Activated CD8-positive, alpha-beta memory T cell treated with anti-CD3 and anti-CD28 coated beads, Interleukin-2, amount 10 ng/mL, durations not matched to agents 7 days and 5 days (primary cell): ENCODE measurements at places on chromosomes 1 and 21. TPM values are rescaled to one million over a fixed set of nuclear protein-coding genes. Genes with fewer than 3 reads are reported as not detected.

DNA sequence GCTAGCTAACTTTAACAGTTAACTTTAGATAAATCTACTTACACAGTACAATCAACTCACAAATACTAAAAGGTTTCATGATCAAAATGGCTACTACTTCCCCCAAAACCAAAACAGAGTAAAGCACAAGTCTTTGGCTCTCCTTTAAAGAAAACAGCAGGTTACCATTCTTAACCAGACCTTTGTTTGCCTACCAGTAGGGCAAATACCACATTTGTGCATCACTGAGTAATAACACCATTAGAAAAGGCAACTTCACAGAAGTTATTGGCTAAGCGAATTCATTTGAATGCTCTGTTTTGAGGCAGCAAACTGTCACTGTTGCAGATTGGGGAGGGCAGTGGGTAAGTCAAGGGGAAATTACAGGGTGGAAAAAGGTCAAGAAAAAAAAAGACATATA is 17.3 kb upstream of the SERPINC1 start:
- DNase-seq, result no peak

DNA sequence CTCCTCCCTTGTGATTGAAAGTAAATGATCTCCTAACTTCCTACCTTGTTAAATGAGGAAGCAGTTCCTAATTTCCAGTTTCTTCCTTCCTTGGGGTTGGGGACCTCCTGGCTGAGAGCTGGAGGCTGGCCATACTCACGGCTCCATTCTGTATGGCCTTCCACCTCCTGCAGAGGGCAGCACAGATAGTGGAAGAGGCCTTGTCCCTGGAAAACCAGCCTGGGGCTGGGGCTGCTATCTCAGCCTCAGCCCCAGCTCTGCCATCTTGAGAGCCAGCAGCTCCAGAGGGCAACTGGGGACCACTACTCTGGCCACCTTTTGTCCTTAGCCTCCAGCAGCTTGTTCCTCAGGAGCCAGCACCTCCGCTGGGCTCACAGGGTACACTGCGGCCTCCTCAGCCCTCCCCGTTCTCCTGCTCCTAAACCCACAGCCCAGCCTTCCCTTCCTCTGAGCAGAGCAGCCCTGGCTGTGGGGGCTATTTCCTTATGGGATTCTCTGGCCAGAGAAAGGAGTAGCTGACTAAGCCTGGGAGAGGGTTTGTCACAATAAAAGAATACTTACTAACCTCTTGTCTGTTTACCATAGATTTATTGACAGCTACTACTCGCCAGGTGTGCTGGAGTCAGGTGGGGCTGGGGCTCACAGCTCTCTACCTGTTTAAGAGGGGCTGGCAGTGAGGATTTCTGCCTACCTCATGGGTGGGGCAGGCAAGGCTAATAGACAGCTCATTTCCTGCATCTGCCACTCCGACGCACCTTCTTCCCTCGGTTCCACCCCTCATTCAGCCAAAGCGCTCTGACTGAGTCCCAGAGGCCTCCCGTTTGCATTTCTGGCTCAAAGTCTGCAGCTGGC is 6.3 kb downstream of the TMEM234 start:
- peak; percentile 71 for DNase-seq

DNA sequence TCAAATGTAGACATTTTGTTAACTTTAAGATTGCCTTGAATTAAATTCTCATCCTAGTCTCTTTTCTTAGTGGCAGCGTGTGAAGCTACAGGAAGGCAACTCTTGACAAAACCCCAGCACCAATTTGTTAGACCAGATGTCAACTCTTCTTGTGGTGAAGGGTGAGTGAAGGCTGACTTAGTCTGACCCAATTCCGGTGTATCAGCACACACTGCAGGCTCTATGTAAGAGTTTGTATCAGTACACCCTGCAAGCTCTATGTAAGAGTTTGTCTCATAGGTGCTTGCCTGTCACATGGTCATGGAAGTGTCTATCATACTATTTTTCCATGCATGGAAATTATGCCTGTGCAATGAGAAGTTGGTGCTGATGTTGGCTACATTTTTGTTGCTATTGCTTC is 16.8 kb downstream of the CR2 start:
- no peak for DNase-seq

DNA sequence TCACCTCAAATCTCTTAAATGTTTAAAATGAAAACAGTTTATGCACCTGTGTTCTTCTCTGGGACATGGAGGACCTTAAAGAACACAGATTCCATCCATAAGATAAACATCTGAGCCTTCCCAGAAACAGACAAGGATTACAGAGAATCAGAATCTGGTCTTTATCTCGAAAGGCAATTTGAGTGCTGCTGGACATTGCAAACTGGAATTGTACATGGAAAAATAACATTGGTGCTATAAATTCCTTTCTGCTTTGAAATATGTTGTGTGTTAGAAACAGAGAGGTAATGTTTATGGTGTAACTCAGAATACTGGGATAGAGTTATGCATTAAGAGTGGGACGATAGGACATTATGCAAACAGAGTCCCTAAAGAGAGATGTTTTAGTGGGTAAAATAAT is 6.6 kb upstream of the DDR2 start:
- no peak for DNase-seq

- DNase-seq, result no peak
Observed at GRCh38 chr1:246142320-246142893, 364.7 kb downstream of the SMYD3 start.

- no peak for DNase-seq
Observed at GRCh38 chr1:117017648-117018047, 16.1 kb downstream of the CD101 start.

- peak; percentile 65 for DNase-seq
Observed at GRCh38 chr1:23793018-23793781, 2.3 kb downstream of the LYPLA2 start.

GRCh38 chr1:21801100-21801499 is 11.0 kb upstream of the LDLRAD2 start:
- DNase-seq, result no peak

GRCh38 chr1:24898909-24899439 is 31.1 kb downstream of the RUNX3 start:
- DNase-seq, result peak; percentile 61

DNA sequence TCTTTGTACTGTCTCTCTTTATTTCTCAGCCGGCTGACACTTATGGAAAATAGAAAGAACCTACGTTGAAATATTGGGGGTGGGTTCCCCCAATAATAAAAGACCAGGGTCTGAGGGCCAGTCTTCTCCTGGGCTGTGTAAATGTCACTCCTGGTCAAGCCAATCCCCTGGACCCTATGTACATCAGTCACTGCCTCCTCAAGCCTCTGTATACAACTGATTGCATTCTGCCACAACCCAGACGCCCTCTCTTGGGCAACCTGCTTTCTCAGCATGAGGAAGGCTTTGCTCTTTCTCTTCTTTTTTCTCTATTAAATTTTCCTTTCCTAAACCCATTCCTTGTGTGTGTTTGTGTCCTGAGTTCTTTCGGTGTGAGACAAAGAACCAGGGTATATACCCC is 84.1 kb upstream of the SERBP1 start:
- DNase-seq, result no peak

GRCh38 chr1:248730507-248731335 is 24.8 kb downstream of the LYPD8 start:
- no peak for DNase-seq

GRCh38 chr1:53687901-53688300 is 51.1 kb downstream of the GLIS1 start:
- DNase-seq, result no peak

- DNase-seq, result no peak
Observed at GRCh38 chr1:227775841-227776240, 39.6 kb upstream of the PRSS38 start.

DNA sequence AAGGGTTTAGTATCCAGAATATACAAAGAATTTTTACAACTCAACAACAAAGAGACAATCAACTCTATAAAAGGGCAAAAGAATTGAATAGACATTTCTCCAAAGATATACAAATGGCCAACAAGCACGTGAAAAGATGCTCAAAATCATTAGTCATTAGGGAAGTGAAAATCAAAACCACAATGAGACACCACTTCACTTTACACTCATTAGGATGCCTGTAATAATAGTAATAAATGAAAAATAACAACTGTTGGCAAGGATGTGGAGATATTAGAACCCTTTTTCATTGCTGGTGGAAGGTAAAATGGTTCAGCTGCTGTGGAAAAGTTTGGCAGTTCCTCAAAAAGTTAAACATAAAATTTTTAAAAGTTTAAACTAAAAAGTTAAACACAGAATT is 7.0 kb upstream of the ABCD3 start:
- no peak for DNase-seq

KRTAP19-3 gene
- total RNA-seq, result not detected

PYGO2 gene
- 44.0 TPM for total RNA-seq

GLUL gene
- 77.4 TPM for total RNA-seq

MYBPH gene
- not detected for total RNA-seq

LIPI gene
- not detected for total RNA-seq

CFAP74 gene
- total RNA-seq, result not detected
